ENCODE measurements at places on chromosomes 12 and 14.

- DNase-seq: no peak
These were observed 124.6 kb upstream of the PMCH start for GRCh38 chr12:102322254-102322653.

- DNase-seq: no peak
These were observed 4.3 kb upstream of the PLEKHG6 start for GRCh38 chr12:6306151-6306550.

GRCh38 chr14:105498430-105499255 lies 7.6 kb downstream of the TEDC1 start:
- no peak for DNase-seq

GRCh38 chr14:103188810-103189480 lies 65.7 kb downstream of the TNFAIP2 start:
- no peak for DNase-seq

GRCh38 chr12:3230758-3231375 lies 153.7 kb downstream of the TSPAN9 start:
- DNase-seq: no peak

GRCh38 chr12:89892436-89892835 lies 183.8 kb upstream of the ATP2B1 start:
- no peak for DNase-seq

DNA sequence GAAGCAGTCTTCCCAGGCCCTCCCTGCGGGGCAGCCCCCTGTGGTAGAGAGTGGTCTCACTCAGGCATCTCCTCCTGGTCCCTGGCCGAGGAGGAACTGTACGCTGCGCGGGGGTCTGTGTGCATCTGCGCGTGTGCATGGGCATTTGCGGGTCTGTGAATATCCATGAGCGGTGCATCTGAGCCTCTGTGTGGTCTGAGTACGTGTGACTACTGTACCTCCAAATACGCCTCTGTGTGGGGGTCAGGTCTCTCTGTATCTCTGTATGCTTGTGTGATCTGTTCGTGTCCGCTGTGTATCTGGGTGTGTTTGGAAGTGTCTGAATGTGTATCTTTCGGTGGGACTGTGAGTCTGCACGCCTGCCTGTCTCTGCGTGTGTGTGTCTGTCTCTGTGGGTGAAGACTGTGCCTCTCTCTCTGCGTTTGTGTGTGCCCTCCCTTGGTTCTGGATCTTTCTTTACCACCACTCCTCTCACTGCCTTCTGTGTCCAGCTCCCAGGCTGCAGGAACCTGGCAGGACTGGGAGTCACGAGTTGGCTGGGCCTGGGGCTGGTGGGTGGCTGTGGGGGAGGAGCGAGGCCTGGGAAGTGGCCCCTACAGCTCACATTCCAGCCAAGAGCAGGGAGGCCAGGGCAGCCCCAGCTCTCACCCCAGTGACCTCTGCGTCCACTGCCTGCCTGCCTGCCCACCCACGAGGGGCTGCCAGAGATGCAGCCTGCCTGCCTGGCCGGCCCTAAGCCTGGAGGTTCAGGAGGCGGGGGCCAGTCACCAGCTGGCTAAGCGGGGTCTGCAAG lies 1.1 kb upstream of the PGF start:
- DNase-seq: no peak

DNA sequence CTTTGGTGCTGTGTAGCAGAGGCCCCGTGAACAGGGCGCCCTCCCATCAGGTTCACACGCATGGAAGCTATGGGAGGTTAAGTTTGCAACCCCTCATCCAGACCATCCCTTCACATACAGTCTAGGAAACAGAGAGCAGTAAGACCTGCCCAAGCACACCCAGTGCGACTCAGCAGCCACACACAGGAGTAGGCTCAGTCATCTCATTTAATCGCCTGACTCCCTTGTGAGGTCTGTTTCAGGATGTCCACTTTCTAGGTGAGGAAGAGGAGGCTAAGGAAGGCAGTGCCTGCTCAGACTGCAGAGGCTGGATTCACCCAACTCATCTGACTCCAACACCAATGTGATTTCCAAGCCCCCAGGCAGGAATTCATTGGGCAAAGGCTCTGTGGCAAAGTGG lies 11.9 kb downstream of the BDKRB1 start:
- DNase-seq: no peak

DNA sequence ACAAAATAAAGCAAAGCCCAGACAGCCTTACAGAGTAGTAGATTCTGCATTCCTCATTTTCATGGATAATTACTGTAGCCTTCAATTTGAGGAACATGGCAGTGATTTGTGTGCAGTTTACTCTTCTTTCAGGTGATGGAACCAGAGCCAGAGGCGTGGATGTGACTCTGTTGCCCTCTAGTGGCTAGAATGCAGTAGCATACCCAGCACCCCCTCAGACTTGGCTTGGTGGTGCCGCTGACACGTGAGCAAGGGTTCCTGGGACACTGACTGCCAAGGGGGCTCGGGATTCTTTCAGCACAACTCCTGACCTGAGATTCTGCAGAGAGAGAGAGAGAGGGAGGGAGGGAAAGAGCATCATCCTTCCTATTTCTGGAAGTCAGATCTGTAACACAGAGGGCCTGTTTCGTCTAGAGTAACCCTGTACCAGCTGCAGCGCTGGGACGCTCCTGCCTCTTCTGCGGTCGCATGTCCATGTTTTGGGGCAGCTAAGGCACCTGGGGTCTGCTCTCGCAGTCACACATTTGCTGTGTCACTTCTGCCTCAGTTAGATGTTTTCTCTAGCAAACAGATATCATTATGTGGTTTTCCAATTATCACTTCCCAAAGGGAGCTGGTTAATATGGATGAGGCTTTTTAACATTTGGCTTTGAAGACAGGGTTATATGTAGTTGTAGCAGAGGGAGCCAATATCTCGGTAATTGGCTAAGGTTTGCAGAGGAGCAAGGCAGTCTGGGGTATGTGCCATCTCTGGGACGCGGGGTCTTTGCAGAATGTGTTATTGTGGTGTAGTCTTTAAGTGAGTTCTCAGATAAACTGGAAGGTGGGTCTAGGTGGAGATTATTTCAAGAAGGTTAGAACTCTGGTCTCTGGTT lies 428.1 kb downstream of the NRXN3 start:
- DNase-seq: peak; percentile 46

GRCh38 chr14:68982581-68982980 lies 3.5 kb upstream of the ACTN1 start:
- no peak for DNase-seq

- DNase-seq: no peak
These were observed 7.9 kb downstream of the ATF7 start for GRCh38 chr12:53618275-53618674.

GRCh38 chr12:45357539-45358417 lies 141.9 kb downstream of the ANO6 start:
- DNase-seq: no peak

DNA sequence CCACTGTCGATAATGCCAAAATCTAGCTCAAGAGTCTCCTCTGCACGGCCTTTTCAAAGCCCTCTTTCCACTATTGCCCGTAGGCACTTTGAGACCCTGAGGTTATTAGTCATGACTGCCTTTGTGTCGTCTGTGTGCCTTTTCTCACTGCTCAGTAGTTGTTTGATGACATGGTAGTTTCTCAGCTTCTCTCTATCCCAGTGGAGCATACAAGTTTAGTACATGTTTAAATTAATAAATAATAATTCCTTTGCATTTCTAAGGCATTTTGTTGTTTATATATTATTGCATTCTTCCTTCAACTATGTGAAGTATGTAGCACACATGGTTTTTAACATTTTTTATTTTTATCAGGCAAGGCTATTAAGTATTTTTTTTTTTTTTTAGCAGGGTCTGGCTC lies 458.1 kb downstream of the PCNX1 start:
- DNase-seq: no peak

GRCh38 chr12:50397117-50397650 lies 775 bp upstream of the FAM186A start:
- no peak for DNase-seq

- no peak for DNase-seq
These were observed 101.7 kb downstream of the TMTC1 start for GRCh38 chr12:29682088-29682487.

DNA sequence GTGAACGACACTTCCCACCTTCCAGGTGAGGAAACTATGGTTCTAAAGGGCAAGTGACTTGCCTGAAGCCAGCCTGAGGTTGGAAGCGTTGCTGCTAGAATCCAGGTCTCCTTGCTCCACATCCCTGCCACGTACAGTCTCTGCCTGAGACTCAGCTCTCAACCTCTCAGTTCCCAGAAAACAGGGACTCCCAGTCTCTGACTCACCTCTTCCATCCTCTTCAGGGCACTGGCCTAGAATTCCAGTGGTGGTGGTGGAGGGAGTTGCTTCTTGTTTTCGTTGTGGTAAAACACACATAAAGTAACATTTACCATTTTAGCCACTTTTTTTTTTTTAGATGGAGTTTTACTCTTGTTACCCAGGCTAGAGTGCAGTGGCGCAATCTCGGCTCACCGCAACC lies 7.3 kb downstream of the GPR68 start:
- DNase-seq: no peak

GRCh38 chr12:52769354-52769753 lies 7.8 kb downstream of the KRT76 start:
- DNase-seq: no peak

- peak; percentile 54 for DNase-seq
These were observed 499 bp downstream of the RNASE4 start for GRCh38 chr14:20684662-20685456.

- peak; percentile 90 for DNase-seq
These were observed 5.0 kb upstream of the MMP19 start for GRCh38 chr12:55847603-55848291.

DNA sequence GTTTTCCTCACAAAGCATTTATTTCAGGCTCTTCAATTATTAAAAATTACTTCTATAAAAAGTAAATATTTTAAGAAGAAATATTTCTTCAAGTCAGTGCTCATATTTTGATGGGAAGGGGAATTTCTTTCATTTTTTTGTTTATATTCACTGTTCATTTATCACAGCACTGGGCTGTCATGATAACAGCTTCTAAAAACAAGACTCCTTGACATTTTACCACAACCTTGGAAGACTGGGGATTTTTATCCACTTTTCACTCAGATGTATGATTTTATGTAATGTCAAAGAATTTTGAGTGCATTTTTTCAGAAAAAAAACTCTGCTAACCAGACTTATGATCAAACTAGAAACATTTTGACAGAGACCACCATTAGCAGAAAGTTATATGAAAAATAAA lies 149.7 kb downstream of the PHLDA1 start:
- no peak for DNase-seq

- no peak for DNase-seq
These were observed 6.1 kb upstream of the CRADD start for GRCh38 chr12:93671044-93671443.

DNA sequence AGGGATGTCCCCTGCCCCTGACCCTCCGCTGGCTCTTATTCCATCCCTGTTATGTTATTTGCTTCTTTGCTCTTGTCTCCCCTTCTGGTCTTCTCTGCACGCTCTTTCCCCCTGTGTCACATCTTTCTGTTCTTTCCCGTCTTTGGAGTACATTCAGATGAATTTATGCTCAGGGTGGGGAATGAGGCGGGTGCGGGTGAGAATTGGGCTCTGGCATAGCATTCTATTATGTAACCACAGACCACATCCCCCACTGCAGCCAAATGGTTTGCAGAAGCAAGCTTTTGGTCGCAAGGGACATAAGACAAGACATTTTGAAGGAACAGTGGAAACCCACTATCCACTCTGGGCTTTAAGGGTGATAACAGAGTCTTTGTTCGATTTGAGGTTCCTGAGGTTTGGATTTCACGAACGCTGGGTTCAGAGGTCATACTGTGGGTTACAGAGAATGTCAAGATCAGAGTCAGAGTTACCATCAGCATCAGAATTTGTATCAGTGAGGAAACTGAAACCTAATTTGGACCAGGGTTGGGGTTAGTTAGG lies 3.8 kb downstream of the ENDOU start:
- peak; percentile 36 for DNase-seq

GRCh38 chr14:61512026-61512834 lies 183.1 kb upstream of the HIF1A start:
- DNase-seq: no peak

- DNase-seq: no peak
These were observed 103.5 kb downstream of the GLT1D1 start for GRCh38 chr12:128956755-128957154.

DNA sequence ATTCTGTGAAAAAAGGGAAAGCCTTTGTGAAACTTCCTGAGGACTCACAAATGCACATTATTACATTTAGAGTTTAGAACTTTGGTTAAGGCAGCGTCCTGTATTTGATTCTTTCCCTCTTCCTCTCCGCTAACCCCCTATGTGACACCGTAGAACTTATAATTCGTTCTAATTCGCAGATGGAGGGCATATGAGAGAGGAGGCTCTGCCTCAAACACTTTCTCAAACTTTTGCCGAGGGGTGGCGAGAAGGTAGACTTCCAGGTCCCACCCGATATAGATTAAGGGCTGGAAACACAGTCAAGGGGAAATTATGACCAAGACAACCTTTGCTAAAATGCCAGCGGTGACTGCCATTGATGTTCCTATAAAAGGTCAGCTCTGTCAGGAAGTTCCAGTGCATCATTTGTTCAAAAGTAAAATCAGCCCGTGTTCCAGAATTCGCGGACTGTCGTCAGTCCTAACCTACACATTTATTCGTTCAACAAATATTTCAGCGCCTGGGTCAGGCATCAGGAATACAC lies 904 bp upstream of the PAPOLA start:
- no peak for DNase-seq

GRCh38 chr12:58725400-58726105 lies 194.8 kb downstream of the LRIG3 start:
- DNase-seq: no peak

DNA sequence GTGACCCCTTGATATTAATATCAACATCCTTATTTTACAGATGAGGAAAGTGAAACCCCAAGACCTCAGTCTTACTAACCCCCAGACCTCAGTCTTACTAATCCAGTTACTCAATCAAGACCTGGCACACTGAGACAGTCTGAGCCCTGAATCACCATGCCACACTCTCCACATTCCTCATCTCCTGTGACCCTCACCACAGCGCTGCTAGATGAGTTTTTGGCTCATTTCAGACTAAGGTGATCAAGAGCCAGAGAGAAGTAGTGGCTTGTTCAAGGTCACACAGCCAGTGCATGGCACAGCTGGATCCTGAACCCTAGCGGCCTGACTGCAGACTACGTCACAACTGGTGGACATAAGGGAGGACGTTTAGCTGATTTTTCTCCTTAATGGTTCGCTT lies 579.2 kb downstream of the BCL11B start:
- DNase-seq: no peak

- peak; percentile 94 for DNase-seq
These were observed at the start of gene BBS10 for GRCh38 chr12:76348079-76348901. TSS of gene BBS10 (minus strand) at chr12:76348415. CDS start at chr12:76348358, 57 bp downstream.

DNA sequence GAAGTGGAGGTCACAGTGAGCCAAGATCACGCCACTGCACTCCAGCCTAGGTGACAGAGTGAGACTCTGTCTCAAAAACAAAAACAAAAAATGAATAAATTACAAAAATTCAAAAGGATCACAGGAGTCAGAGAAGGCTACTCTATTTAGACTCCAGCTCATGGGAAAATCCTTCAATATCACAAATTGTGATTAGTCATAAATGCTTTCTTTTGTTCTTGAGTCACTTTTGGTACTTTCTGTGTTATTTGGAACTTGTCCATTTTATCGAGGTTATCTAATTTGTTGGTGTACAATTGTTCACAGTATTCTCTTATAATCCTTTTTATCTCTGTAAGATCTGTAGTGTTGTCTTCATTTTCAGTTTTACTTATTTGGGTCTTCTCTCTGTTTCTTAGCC lies 18.9 kb downstream of the ALDH2 start:
- no peak for DNase-seq

Measured in ureter (tissue), 1 donor.